ENCODE measurements at places on chromosomes 13 and 19. TPM values are rescaled to one million over a fixed set of nuclear protein-coding genes. Genes with fewer than 3 reads are reported as not detected.

Gene FUT1
- 0.13 TPM for total RNA-seq

Gene SLC15A1
- not detected for total RNA-seq

Gene NLRP7
- total RNA-seq = not detected

Gene NFILZ
- total RNA-seq = not detected

Gene GRIN2D
- total RNA-seq = 0.13 TPM

Gene PDCD5
- total RNA-seq = 236 TPM

Gene ZNF682
- total RNA-seq = 6.2 TPM

Gene ZNF700
- total RNA-seq = 6.4 TPM
